NCI-H187 treated with DMSO at 0.1 percent for 48 hours (cell line): ENCODE measurements at places on chromosomes 12 and 14.

DNA sequence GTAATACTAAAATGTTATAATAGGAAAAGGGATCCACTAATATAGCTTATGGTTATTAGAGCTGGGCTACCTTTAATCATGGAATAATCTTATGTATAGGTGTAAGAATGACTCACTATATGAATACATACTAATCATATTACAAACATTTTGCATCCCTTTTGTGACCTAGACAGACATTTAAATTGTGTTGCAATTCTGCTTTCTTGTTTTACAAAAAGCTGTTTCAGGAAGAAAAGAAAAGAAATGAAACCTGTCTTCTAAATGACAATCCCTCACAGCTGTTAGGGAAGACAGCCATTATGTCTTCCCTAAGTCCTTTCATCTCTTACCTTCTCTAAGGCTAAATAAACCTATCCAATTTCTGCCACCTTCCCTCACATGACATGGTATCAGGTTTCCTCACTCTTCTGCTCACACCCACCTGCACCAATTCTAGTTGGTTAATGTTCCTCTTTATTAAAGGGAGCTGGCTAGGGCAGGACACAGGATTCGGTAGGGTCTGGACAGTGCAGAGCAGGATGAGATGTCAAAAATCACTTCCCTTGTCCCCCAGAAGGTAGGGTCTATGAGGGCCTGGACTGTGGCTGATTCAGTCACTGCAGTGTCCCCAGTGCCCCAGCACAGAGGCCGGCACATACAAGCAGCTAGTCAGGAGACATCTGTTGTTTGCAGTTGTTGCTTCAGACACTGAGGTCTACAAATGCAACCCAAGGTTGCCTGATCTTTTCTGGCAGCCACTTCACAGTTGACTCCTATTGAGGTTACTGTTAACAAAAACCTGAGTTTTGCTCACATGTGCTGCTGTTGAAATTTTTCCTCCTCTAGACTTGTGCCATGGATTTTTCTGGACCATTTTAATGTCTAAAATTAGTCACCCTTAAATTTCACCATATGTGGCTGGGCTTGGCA, 3.7 kb downstream of the DHRS7 start:
- peak; percentile 84 for DNase-seq

DNA sequence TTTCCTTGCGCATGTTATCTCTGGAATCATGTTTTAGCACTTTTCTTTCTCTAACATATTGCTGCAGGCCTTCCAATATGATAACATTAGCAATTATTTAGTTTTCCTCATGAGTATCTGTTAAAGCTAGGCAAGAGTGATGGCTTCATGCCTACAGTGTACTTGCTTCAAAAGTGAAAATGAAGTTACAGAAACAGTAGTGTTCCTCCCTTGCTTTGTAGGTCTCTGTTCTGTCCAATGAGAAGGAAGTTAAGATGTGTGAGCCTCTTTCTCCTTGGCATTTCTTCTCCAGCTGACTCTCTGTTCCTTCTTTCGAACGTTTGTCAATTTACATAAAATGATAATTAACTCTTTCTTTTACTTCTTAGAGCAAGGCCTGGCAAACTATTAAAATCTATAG, 22.2 kb downstream of the LRRIQ1 start:
- DNase-seq, result no peak

GRCh38 chr12:100101000-100101399, 41.7 kb downstream of the BLTP3B start:
- no peak for DNase-seq

GRCh38 chr12:126953365-126953889, 1313.5 kb upstream of the TMEM132C start:
- DNase-seq, result no peak

DNA sequence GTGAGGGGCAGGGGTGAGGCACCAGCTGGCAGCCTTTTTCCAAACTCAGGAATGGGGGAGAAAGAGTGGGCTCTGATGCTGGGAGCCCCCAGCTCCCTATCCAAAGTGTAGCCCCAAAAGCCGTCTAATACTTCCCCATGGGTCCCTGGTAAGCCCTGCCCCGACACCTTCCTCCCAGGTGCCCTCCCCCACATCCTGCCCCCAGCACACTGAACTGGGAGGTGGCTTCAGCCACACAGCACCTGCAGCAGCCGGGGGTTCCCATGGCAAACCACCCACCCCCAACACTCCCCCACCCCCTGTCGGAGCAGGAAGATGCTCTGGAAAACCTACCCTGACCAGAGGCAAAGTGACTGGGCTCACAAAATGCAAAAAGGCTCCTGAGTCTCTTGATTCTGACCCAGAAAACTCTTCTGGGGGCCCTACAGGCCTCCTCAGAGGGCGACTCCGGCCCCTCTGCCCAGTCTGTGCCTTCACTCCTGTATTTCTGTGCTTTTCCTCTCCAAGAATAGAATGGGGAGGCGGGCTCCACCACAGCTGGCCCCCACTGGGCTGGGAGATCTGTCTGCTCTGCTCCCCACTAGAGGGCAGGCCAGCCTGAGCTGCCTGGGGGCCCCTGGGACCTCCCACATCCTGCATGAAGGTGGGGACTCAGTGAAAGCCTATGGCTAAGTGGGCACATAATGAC, 81.6 kb downstream of the ITPK1 start:
- DNase-seq, result no peak

DNA sequence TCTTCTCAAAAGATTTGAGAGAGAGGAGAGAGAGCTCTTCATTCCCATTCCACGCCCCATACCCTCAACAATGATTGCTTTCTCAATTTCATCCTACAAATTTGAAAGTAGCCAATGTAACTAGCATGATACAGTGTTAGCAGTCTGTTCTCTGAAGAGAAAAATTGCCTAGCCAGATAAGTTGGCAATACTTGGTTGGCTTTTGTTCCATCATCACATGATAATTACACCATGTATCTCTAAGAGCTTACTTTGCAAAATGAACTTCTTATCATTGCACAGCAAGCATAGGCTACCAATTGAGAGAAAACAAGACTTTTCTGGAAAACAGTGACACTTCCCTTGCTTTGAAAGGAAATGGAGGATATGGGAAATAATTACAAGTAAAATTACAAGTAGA, 68.9 kb downstream of the FSCB start:
- no peak for DNase-seq

DNA sequence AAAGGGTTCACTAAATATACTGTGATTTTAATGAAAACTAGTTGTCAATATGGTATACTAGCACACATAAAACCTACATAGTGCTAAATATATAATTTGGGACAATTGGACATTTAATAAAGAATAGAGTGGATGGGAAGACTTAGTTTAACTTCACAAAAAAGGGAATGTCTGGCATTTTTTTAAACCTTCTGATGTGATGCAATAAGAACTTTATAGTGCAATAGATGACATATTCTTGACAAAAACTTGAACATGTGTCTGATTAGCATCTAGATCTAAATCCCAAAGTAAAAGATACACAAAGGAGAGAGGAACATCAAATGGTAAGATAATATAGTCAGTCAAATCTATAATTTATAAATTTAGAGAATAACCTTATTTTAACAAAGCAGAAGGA, 488.3 kb upstream of the SYT1 start:
- no peak for DNase-seq

DNA sequence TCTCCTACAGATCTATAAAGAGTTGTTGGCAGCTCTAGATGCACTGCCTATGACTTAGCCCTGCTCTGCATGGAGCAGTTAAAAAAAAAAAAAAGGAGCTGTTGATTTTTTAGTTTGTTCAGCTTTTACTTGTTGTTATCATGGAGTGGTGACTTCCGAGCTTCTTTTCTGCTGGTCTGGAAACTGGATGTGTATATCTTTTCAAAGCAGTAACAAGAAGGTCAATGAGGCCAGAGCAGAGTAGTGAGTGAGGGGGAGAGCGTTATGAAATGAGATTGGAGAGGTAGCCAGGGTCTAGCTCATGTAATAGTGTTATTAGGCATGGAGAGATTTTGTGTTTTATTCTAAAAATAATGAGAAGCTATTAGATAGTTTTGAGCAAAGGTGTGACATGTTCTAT, 13.2 kb upstream of the TUBA1B start:
- DNase-seq, result no peak

DNA sequence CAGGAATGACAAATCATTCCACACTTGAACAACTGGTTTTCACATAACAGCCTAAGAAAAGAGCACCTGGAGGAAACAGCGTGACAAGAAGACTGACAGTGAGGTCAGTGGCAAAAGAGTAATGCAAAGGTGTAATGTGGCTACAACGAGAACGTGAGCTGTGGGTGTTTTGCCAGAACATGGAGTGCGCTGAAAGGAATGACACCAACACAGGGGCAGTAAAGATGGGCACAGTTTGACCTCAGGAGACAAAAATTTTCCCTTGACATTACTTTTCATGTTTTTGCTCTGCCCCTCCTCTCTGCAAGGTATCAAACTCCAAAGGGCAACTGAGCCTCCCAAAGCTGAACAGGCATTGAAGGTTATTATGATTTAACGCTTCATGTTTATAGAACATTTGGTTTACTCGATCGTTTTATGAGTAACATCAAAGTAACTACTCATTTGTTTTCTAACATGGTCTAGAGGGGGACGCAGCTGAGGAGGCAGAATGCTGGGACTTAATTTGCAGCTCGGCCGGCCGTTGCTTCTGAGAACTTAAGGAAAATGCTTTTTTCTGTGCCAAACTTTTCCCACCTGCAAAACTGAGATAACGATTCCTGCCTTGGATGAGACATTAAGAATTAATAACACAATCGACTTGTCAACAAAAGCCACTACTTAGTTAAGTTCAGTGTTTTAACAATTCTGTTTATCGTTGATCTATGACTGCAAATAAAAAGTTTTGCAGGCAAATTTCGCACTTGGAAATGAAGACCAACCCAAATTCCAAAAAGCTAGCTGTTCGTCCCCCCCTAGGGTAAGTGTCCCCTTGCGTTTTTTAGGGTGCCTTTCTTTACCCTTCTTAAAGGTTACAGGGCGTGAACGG, 954 bp downstream of the HAUS4 start:
- DNase-seq, result no peak

GRCh38 chr14:61649283-61649682, 46.0 kb upstream of the HIF1A start:
- no peak for DNase-seq

DNA sequence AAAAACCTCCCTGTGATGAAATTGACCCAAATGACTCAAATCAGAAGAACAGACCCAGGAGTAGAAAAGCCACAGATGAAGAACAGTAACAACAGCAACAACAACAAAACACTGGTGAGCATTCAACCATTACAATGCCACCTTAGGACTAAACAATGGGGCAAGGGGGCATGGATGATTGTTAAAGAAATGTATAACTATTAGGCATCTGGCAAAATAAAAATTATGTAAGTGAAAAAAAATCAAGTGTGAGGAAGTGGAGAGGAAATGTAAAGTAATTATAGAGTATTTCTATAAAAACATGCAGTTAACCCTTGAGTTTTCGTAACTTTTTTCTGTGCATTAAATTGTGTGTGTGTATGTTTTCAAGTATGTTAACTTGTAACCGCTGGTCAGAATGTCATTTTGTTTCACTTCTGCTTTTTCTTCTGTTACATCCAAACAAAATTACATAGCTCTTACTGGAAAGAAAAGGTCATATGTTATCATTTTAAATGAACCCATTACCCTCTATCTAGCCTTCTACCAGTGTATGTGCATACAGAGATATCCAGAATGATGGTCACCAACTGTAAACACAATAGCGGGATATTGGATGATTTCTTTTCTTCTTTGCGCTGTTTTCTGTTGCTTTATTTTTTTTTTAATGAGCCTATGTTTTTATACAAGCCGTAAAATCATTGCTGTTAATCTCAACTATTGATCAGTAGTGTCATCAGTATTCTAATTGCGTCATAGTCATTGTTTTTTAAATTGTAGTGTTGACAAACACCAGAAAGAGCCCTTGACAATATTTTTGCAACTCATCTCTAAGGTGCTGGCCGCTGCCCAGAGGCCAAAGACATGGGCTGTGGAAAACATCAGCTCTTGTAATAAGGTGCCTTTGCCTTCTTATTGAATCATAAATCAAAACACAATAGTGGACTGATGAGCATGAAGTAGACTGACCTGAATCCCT, 170.6 kb downstream of the CRADD start:
- no peak for DNase-seq

DNA sequence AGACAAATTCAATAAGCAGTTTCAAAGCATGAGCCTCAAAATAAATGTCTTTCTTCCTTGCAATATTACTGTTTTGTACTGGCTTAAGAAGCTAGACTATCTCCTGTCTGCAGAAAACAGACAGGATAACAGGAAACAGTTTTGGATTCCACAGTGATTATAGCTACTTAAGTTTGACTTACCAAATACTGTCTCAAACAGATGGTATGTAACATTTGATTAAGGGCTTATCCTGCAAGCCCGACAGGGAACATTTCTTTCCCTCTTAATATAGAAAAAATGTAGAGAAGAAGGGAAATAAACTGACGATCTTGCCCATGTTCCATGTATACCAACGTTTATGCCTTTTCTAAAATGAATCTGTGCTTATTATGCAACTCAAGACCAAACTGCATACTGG, 179.9 kb upstream of the EEA1 start:
- no peak for DNase-seq

DNA sequence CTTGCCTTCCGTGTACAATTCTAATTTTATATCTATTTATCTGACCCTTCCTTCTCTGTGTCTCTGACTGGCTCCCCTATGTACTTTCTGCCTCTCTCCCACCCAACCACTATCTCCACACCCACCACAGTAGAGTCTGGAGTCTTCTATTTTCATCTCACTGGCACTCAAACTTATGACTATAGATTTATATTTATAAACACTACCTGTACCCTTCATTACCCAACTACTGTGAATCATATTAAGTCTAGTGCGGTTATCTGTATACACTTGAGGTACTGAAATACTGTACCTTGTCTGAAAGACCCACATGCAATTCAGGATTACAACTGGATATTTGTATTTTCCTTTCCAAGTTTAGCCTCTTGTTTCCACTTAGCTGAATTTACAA, 36.1 kb downstream of the ATP2B1 start:
- no peak for DNase-seq

- no peak for DNase-seq
Observed at GRCh38 chr12:100494538-100494937, 20.9 kb downstream of the NR1H4 start.

- no peak for DNase-seq
Observed at GRCh38 chr12:6763380-6763779, 2.8 kb upstream of the PTMS start.

- DNase-seq, result no peak
Observed at GRCh38 chr12:108905725-108906124, 25.8 kb downstream of the DAO start.

DNA sequence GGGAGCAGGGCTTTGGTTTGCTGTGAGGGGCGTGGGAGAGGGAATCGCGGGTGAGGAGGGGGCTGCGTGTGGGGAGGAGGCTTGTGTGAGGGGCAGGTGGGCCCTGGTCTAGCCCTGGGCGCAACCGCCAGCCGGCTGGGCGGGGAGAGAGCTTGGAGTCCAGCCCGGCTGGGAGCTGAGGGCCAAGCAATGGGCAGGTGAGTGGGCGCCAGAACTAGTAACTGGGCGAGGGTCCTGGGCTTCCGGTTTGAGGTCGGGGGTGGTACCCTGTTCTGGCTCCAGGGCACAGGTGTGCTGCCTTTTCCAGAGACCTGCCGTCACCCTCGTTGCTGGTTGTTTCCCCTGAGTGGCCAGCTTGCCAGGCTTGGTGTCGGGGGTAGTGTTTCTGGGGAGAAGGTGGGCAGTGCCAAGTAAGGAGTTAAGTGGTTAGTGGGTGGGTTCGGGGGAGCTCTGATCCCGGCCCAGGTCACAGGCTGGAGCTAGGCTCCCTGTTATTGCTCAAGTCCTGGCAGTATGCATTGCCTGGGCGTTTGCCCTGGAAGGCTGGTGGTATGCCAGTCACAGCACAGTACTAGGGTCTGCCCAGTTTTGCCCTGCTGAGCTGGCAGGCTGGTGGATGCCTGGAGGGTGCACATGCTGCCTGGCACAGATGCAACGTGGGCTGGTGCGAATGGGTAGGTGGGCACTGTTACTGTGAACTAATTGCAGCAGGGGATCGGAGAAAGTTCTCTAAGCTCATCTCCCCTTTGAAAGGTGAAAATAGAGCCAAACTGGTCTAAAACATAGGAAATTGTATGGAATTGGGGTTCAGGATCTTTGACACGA, 683 bp downstream of the CIPC start:
- no peak for DNase-seq
